Muscle of back (tissue), 13 donors: ENCODE measurements at places on chromosomes 11 and 22.

DNA sequence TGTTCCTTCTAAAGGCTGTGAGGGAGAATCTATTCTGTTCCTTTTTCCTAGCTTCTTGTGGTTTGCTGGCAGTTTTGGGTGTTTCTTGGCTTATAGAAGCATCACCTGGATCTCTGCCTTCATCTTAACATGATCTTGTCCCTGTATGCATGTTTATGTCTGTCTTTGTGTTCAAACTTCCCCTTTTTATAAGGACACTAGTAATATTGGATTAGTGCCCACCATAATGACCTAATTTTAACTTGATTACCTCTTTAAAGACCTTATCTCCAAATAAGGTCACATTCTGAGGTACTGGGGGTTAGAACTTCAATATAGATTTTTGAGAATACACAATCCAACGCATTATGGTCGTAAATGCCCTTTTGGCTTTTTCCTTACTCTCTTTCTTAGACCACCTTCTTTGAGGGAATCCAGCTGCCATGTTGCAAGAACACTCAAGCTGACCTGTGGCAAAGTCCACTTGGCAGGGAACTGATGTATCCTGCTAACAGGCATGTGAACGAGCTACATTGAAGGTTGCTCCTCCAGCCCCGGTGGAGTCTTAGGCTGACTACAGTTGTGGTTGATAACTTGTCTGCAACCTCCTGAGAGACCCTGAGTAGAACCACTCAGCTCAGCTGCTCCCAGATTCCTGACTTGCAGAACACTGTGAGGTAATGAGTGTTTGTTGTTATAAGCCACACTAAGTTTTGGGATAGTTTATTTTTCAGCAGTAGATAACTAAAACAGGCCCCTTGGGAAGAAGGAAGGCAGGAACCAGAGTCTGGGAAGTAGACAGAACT is 127.1 kb upstream of the OR9Q1 start:
- no peak for DNase-seq

DNA sequence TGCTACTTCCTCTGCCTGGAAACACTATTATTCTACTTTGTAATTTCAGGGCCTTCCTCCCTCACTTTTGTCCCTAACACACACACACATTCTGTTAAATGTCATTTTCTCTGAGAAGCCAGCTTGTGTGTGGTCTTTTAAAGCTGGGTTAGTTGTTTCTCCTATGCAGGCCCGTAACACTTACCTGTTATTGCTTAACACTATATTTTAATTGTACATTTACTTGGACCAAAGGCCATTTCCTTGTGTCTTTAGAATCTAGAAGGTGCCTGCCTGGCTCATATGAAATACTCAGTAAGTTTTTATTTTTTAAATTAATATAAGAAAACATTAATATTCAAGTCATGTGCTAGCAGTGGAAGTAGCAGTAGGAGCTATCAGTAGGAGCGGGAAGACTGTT is 30.6 kb downstream of the FAR1 start:
- DNase-seq: no peak

DNA sequence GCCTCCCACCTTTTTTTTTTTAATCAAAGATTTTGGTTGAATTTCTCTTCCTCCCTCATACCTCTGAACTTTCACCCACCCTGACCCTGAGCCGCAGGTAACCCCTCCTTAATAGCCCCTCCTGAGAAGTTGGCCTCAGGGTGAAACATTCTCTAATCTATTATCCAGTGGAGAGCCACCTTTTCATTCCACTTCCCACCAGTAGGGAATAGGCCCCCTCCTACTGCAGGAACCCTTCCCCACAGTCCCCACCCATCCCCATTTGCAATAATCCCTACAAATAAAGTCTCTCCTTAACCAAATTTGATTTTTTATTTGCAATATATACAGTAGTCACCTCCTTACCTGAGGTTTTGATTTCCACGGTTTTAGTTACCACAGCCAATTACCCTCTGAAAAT is 2.1 kb upstream of the SLC35F2 start:
- DNase-seq: no peak

DNA sequence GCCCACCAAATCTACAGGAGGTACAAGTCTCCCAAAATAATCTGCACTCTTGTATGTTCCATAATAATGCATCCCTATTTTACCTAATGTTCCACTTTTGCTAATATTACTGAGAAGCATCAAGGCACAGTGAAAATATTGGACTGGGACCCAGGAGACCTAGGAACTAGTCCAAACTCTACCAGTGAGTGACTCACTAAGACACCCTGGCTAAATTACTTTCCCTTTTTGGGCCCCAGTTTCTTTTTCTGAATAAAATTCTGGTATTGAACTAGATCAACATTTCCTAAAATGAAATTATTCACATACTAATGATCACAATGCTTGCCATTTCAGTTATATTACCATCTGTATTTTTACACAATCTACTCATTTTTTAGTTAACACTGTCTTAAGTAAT is 19.6 kb downstream of the THAP12 start:
- no peak for DNase-seq

GRCh38 chr11:57055744-57056143 is 67.0 kb downstream of the OR5AK2 start:
- no peak for DNase-seq
